ENCODE measurements at places on chromosomes 4 and X.

DNA sequence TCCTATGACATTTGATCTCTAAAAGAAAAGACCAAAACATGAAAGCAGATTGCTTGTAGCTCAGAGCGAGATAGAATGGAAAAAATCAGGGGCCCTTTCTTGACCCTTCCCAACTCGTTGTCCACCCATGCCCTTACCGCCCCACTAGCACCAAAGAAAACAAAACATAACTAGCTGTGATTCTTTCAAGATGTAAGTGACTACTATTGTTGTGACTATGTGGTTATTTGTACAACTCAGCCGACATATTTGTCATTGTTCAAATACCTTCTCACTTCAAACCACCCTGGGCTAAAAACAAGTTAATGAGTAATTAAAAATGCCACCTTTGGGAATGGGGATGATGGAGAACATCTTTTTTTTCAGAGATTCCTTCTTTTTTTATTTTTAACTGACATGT, 171.2 kb upstream of the GPC4 start:
- DNase-seq = no peak

DNA sequence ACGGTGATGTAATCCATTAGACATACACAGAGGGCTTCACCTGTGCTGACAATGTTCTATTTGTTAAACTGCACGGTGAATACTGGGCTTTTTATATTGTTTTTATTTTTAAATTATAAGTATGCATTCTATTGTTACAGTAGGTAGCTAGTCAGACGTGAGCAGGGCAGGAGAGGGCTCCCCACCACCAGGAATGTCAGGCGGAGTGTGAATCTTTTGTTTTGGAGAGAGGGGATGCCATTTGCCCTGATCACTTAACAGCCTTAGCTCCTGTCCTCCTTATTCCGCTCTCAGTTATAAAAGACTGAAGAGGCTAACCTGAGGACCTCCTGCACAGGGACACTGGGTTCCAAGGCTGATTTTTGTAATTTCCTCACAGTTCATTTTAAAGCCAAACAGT, 151.6 kb upstream of the TAPT1 start:
- DNase-seq = no peak

GRCh38 chr4:24644983-24645764, 60.8 kb upstream of the DHX15 start:
- no peak for DNase-seq

DNA sequence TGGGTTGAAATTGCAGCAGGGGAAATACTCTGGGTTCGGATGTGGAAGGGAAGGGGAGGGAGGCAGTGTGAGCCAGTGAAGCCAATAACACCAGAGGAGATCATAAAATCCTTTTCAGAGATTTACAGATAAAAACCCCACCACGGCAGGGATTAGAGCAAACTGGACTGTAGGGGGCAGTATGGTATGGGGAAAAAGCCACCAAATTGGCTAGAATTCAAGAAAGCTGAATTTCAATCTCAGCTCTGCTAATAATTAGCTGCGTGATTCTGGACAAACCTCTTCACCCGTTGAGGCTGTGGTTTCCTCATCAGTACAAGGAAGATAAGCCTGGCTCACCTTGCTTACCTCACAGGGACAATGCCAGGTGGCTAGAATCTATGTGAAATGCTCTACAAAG, 108.1 kb downstream of the ATG4A start:
- DNase-seq = no peak

- DNase-seq = no peak
These were observed 243.2 kb downstream of the CPE start for GRCh38 chr4:165621983-165622382.

DNA sequence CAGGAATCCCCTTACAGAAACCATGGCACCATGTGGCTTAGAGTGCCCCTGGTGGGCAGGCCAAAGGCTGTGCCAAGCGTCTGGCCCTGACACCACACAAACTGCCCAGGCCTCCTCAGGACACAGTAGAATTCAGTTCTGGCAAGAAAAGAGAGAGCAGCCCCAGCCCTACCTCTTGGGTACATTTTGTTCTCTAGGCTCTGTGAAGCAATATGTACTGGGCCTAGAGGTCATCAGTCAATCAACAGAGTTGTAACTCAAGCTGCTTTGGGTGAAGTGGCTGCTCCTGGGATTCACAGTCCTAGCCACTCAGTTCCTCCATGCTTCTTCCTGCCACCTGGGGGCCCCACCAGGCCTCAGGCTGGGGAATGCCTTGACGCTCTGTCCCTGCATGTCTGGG, 158.1 kb upstream of the MAMLD1 start:
- DNase-seq = no peak

- DNase-seq = no peak
These were observed 1565.4 kb downstream of the PCDH18 start for GRCh38 chr4:135966936-135967335.

DNA sequence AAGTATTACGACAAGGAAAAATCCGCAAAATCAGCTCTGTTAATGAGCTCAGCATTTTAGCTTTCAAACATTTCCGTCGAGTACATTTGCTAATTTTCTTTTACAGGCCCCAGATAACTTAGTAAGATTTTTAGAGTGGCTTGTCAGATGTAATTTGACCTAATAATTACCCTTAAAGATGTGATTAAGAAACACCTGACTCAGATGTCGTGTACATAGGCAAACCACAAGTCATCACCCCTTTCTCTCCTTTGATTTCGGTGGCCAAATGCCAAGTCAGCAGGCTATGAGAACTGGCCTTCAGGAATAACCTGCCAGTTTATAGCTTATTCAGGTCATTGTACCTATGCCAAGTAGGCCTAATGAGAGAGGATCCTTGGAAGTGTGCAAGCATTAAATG, 369.6 kb downstream of the PCDH7 start:
- DNase-seq = no peak

DNA sequence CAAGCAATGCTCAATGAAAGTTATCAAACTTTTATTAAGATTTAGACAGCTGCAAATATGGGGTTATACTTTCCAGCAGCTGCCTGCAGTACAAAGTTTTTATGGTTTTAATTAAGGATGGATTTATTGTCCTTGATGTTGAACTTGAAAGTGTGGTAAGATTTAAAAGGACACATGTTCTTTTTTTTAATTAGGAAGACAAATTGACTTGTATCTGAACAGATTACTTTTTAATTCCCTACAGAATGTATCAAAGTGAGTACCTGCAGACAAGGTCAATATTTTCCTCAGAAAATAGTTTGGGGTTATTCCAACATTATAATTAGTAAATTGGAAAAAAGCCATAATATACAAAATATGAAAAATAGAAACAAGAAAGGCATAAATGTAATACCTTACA, 218.2 kb upstream of the NEIL3 start:
- no peak for DNase-seq

DNA sequence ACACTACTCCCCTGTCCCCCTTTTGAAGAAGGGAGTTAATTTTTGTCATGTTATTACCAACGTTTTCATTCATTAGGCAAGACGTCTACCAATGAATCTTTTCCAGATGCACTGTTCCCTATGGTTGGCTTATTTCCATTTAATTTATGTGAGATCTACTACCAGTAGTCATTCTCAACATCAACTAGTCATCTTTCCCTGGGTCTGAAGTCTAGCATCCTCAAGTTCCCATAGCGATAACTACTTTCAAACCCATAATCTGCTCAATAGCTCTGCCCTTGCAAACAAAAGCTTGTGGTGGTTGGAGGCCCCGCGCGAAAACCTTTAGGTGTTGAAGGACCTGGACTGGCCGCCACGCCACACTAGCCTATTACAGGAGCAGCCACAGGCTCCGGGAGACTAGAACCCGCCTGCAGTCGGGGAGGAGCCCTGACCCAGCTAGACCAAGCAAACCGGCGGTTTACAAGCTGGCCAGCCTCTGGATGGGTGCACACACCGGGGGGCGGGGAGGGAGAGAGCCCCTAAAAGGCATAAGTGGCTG, 746 bp downstream of the PPAT start:
- DNase-seq = no peak

- no peak for DNase-seq
These were observed 173.7 kb downstream of the PWWP3B start for GRCh38 chrX:106341823-106342222.

- DNase-seq = no peak
These were observed 29.6 kb downstream of the KDM5C start for GRCh38 chrX:53195401-53195800.

DNA sequence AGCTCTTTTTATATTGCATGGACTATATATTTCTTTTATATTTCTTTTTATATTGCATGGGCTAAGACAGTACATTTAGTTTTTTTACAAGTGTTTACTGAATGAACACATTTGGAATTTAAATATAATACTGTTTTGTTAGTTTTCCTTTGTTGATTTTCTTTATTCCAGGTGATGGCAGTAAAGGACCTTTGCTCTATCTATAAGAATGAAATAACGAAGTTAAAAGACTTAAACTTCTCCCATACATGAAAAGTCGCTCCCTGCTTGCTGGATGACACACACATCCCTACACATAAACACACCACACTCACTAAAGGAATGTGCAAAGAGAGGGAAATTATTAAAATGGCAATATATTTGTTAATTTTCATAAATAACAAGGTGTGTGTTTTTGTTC, 102.5 kb upstream of the ANXA10 start:
- no peak for DNase-seq

GRCh38 chrX:96729053-96729452, 44.4 kb downstream of the DIAPH2 start:
- no peak for DNase-seq
